ENCODE measurements at places on chromosomes 4 and X.
A peak's percentile ranks its signal among the peaks of the same experiment; 100 is the strongest.

- DNase-seq = peak; percentile 29
These were observed 58.5 kb upstream of the PRDM8 start for GRCh38 chr4:80138551-80139538.

DNA sequence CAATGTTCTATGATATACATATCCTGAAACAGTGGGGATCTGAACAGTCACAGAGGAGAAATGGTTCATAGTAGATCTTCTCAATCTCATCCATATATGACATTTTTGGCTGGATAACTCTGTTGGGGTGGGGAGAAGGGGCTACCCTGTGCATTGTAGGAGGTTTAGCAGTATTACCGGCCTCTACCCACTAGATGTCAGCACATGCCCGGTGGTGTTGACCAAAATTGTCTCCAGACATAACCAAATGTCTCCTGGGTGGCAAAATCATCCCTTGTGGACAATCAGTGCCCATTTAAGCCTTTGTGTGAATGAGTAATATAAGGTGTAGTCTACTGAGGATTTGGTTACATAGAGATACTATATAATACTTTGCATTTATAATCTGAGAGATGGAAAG, 89.9 kb downstream of the PLS3 start:
- DNase-seq = peak; percentile 50

GRCh38 chrX:22366906-22367305, 94.2 kb downstream of the CBLL2 start:
- DNase-seq = no peak

GRCh38 chr4:146340798-146341197, 126.5 kb downstream of the REELD1 start:
- peak; percentile 47 for DNase-seq

DNA sequence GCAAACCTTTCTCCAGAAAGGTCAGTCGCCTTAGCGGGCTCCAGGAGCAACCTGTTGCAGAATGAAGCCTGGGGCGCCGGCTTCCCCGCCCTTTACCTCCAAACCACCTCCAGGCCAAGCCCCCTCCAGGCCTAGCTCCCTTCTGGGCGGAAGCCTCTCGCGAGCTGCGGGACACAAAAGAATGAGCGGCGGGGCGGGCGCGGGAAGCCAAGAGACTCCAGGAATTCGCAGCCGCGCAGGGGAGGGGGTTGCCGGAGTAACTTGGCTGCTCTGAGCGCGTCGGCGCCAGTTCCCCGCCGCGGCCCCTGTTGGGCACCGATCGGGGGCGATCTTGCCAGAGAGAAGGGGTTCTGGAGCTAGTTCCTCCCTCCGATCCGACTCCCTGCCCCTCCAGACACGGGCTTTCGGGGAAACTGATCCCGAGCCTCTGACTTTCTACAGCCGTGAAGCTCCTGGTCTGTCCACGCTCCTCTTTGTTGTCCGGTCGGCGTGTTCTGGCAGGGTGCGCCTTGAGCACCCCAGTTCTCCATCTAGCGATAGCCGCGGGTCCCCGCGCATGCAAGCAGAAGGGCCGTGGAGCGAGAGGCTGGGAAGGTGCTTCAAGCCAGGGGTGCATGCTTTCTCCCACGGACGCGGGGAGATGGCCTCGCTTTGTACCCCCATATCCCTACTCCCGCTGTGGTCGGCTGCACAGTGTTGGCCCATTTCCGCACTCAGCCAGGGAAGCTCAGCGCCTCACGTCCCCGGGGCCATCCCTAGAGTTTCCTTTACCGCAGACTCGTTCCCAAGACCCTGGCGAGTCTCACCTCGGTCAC, 1.2 kb downstream of the PROM1 start:
- DNase-seq = peak; percentile 6

GRCh38 chr4:187158003-187158402, 434.3 kb upstream of the FAT1 start:
- no peak for DNase-seq

DNA sequence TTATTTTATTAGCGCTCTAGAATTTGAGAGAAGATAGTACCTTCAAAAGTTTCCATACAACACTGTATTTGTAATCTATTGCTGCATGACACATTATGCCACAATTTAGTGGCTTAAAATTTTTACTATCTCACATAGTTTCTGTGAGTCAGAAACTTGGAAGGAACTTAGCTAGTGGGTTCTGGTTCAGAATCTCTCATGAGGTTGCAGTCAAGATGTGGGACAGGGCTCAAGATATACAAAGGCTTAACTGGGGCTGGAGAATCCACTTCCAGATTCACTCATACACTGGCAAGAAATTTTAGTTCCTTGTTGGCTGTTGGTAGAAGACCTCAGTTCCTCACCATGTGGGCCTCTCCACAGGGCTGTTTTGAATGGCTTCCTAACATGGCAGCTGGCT, 11.5 kb upstream of the C4orf54 start:
- no peak for DNase-seq

- peak; percentile 56 for DNase-seq
These were observed 170.2 kb downstream of the PPP3CA start for GRCh38 chr4:101177154-101177553.

- no peak for DNase-seq
These were observed 253.4 kb upstream of the CASK start for GRCh38 chrX:42176789-42177188.

DNA sequence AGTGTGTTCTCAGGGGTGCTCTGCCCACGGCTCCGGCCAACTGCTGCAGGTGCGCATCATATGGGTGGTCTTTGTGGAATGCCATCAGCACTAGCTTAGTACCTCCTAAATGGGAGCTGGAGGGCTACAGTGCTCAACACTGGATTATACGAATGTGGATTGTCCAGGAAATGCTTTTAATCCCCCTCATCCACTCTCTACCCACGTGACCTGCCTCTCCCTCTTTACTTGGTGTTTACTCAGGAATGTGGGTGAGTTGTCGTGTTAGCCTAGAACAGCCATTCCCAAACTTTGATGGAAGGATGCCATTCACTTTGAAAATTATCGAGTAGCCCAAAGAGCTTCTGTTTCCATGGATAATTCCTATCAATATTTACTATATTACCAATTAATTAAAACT, 150.8 kb downstream of the PTTG2 start:
- no peak for DNase-seq

DNA sequence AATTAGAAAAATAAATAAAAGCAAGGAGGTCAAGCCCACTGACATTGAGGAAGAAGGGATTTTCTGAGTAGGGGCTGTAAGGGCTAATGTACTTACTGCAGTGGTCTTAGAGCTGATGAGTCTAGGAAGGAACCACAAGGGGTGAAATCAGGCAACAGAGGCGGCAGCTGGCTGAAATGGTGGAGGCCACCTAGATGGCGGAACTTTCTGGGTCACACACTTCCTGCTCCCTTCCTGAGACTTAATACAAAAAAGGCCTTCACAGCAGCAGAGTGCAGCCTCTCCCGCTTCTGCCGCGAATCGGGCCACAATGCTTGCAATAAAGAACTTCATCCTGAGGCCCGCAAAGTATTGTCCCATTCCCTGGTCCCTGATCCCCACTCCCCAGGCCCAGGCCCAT, 15.4 kb downstream of the SNX12 start:
- no peak for DNase-seq

DNA sequence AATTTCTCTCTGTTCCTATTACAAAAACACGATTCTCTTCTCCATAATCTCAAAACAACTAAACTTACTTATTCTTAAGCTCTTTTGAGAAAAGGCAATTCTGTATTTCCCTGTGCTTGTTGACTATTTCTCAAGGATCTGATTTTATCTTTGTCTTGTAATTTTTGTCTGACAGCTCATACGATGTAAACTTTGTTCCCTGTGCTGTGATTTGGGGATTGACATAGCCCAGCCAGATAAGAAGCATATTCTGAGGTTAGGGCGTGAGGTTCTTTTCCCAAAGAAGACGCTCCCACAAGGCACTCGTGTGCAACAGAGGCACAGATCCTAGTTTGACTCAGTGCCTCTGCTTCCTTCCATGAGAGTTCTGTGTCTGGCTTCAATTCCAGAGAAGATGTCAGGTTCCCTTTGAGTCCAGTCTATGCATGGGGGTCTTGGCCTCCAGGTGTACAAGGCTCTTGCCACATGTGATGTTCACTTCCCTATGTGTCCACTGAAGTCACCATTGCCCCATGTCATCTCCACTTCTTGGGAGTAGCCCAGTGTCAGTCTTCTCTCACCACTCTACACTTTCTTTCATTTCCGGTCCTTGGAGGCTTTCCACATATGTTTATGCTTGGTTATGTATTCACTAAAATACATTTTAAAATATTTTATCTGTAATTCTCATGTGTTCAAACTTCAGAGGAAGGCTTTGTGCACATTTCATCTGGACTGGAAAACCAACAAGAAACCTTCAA, 94.8 kb downstream of the MID1 start:
- DNase-seq = peak; percentile 25

- DNase-seq = no peak
These were observed 645 bp downstream of the AMMECR1 start for GRCh38 chrX:110317061-110317819.

- no peak for DNase-seq
These were observed 22.3 kb downstream of the ZNF718 start for GRCh38 chr4:146621-147020.

GRCh38 chrX:112731793-112732192, 52.1 kb upstream of the LHFPL1 start:
- DNase-seq = peak; percentile 36

GRCh38 chr4:47863486-47863885, 25.6 kb upstream of the CORIN start:
- DNase-seq = no peak

GRCh38 chr4:2254665-2255500, 7.0 kb downstream of the MXD4 start:
- DNase-seq = no peak

DNA sequence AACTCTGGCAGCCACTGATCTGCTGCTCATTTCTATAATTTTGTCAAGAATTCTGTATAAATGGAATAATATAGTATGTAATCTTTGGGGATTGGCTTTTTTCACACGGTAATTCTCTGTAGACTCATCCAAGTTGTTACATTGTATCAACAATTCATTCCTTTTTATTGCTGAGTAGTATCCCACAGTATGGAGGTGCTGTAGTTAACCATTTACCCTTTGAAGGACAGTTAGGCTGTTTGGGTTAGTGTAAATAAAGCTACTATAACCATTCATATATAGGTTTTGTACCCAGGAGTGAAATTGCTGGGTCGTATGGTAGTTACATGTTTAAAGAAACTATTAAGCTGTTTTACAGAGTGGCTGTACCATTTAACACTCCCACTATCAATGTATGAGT, 157.0 kb upstream of the NDP start:
- no peak for DNase-seq

DNA sequence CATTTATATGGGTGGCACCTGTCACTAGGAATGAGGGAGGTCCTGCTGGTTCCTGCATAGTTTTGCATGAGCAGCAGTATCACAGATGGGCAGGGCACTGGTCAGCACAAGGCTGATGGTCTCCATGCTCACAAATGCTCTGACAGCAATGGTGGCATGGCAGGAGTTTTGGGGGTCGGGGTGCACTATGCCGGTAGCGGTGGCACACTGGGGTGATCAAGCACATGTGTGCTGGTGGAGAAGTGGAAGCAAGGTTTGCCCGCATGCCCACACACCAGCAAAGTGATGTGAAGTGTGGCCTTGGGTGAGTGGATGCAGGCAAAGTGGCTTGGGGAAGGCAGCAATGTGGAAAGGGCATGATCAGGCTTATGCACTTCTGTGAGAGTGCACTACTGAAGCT, 60.5 kb upstream of the MAGEE1 start:
- DNase-seq = no peak

DNA sequence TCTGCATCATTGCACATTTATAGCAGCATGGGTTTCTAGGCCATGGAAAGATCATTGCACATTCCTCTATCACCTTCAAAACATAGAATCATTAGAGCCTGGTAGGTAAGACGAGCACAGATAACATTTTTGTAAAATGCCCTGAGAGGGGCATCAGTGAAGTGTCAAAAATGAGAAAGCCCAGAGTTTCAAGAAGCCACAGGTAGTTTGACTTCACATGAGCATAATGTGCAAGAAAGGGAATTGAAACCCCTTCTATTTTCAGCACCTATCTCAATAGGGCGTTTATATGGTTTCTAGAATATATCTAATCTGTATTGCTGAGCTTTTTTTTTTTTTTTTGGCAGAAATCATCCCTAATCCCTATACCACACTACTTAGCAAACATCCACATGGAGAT, 2441.7 kb downstream of the ARAP2 start:
- DNase-seq = no peak

- DNase-seq = no peak
These were observed 62.3 kb downstream of the RTL9 start for GRCh38 chrX:110420771-110421499.

DNA sequence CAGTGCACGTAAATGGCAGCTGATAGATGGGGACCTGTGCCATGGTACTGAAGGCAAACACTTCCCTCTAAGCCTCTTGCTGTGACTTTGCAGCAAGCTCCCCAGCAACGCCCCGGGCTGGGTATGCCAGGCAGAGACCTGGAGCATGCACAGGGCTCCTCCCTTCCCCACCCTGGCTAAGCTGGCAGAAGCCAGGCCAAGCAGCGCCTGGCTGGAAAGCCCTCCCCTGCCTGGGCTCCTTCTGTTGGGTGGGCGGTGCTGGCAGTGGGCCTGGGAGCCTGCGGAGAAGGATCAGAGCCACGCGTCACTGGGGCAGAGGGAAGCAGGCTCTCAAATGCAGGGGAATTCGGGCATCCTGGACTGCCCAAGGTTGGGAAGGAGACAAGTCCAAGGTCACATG, 3.6 kb downstream of the ATP2B3 start:
- peak; percentile 26 for DNase-seq

- DNase-seq = no peak
These were observed 46.7 kb downstream of the ARL9 start for GRCh38 chr4:56552273-56552672.

GRCh38 chr4:15007201-15007600, 4.9 kb downstream of the CPEB2 start:
- DNase-seq = no peak

DNA sequence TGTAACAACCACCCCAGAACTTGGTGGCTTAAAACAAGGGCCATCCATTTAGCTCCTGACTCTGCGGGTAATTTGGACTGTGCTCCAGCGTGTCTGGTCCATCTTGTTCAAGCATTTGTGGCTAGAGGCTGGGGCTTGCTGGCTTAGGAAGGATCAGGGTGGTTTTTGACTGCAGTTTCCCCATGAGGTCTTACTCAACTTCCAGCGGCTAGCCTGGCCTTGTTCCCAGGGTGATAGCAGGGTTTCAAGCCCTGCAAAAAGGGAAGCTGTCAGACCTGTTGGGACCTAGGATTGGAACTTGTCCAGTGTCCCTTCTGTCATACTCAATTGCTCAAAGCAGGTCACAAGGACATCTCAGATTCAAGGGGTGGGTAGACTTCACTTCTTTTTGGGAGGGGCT, 205.9 kb downstream of the STIM2 start:
- DNase-seq = no peak

GRCh38 chrX:99722094-99722493, 688.0 kb downstream of the PCDH19 start:
- DNase-seq = no peak

Data from fibroblast of pulmonary artery (primary cell).